Lower lobe of right lung (tissue), 2 donors: ENCODE measurements at places on chromosomes 13 and 19. TPM values are rescaled to one million over a fixed set of nuclear protein-coding genes. Genes with fewer than 3 reads are reported as not detected.
A peak's percentile ranks its signal among the peaks of the same experiment; 100 is the strongest.

DNA sequence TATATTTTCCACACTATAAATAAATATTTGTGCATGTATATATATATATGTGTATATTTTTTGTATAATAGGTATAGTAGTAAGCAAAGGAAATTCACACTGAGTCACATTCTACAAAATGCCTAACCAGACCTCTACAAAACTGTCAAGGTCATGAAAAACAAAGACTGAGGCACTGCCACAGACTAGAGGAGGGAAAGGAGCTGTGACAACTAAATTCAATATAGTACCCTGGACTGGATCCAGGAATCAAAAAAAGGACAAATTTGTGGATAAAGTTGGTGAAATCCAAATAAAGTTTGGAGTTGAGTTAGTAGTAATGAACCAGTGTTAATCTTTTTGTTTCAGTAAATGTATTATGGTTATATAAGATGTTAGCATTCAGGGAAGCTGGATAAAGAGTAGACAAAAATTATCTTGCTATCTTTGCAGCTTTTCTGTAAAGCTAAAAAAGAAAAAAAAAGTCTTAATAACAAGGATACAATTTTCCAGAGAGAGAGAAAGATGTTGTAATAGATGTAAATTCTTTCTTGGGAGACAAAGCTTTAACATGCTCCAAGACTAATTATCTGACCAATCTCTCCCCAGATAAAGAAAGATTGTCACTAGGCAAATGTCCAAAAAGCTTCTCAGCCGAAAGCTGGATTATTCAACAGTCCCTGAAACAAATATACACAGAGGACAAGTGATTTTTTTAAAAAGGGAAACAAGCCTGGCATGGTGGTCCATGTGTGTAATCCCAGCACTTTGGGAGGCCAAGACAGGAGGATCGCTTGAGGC, 19.1 kb downstream of the SYDE1 start:
- H3K27ac ChIP-seq, result peak overlapping the region; percentile 94
- no peaks in the 10 kb centered on the region for H3K27me3 ChIP-seq
- peaks cover 11% of the 10 kb centered on the region for H3K36me3 ChIP-seq
- peaks cover 22% of the 10 kb centered on the region for H3K4me1 ChIP-seq
- DNase-seq, result no peak

- no peak overlapping the region for H3K27ac ChIP-seq
- H3K27me3 ChIP-seq, result no peaks in the 10 kb centered on the region
- no peak overlapping the region for H3K4me3 ChIP-seq
- no peak for DNase-seq
These were observed 411.8 kb downstream of the KCTD12 start for GRCh38 chr13:76474356-76474755.

- peak overlapping the region; percentile 2 for H3K27ac ChIP-seq
- H3K4me3 ChIP-seq, result no peak overlapping the region
- no peaks in the 10 kb centered on the region for H3K27me3 ChIP-seq
- no peak for DNase-seq
- H3K4me1 ChIP-seq, result peaks cover 36% of the 10 kb centered on the region
These were observed 145.3 kb downstream of the PDS5B start for GRCh38 chr13:32731576-32731975.

DNA sequence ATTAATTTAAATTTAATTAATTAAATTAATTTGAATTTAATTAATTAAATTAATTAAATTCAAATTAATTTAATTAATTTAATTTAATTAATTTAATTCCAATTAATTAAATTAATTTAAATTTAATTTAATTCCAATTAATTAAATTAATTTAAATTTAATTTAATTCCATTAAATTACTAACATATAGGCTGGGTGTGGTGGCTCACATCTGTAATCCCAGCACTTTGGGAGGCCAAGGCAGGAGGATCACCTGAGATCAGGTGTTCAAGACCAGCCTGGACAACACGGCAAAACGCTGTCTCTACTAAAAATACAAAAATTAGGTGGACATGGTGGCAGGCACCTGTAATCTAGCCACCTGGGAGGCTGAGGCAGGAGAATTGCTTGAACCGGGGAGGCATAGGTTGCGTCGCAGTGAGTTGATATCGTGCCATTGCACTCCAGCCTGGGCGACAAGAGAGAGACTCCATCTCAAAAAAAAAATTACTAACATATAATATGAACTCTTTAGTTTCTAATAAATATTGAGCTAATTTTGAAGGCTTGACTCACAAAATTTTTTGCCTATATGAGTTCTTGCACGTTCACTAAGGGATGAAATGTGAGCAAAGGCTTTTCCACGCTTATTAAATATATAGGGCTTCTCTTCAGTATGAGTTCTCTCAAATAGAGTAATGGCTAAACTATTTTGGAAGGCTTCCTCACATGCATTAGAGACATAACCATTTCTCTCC, 9.0 kb upstream of the USP29 start:
- DNase-seq, result no peak
- peaks cover 19% of the 10 kb centered on the region for H3K27me3 ChIP-seq
- no peaks in the 10 kb centered on the region for H3K36me3 ChIP-seq
- H3K4me3 ChIP-seq, result no peak overlapping the region

- peak overlapping the region; percentile 91 for H3K4me3 ChIP-seq
- H3K27me3 ChIP-seq, result no peaks in the 10 kb centered on the region
- H3K36me3 ChIP-seq, result no peaks in the 10 kb centered on the region
These were observed 422 bp downstream of the ZNF71 start for GRCh38 chr19:56595548-56595899.

DNA sequence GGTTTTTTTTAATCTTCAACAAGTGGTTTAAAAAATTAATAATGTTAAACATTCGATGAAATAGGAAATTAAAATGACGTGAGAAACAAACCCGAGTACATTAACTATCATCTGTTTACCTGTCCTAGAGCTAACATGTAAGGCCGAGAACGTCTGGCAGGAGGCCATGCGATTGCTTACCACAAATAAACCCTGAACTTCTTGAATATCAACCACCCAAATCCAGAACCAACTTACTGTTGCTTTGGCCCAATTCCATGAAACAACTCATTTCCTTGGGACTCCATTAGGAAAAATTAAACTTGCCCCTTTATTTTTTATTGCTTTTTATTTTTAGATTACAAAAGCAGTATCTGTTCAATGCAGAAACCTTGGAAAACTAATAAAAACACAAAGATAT, 228.9 kb upstream of the IRS2 start:
- no peak overlapping the region for H3K27ac ChIP-seq
- H3K36me3 ChIP-seq, result no peaks in the 10 kb centered on the region
- H3K4me3 ChIP-seq, result no peak overlapping the region

GRCh38 chr13:22800526-22801401, 380.0 kb upstream of the SGCG start:
- H3K36me3 ChIP-seq, result no peaks in the 10 kb centered on the region
- H3K4me3 ChIP-seq, result no peak overlapping the region
- H3K27ac ChIP-seq, result no peak overlapping the region
- no peaks in the 10 kb centered on the region for H3K27me3 ChIP-seq

GRCh38 chr13:32248801-32249200, 66.4 kb downstream of the ZAR1L start:
- DNase-seq, result no peak
- no peaks in the 10 kb centered on the region for H3K27me3 ChIP-seq
- H3K27ac ChIP-seq, result no peak overlapping the region
- H3K4me1 ChIP-seq, result peaks cover 18% of the 10 kb centered on the region

DNA sequence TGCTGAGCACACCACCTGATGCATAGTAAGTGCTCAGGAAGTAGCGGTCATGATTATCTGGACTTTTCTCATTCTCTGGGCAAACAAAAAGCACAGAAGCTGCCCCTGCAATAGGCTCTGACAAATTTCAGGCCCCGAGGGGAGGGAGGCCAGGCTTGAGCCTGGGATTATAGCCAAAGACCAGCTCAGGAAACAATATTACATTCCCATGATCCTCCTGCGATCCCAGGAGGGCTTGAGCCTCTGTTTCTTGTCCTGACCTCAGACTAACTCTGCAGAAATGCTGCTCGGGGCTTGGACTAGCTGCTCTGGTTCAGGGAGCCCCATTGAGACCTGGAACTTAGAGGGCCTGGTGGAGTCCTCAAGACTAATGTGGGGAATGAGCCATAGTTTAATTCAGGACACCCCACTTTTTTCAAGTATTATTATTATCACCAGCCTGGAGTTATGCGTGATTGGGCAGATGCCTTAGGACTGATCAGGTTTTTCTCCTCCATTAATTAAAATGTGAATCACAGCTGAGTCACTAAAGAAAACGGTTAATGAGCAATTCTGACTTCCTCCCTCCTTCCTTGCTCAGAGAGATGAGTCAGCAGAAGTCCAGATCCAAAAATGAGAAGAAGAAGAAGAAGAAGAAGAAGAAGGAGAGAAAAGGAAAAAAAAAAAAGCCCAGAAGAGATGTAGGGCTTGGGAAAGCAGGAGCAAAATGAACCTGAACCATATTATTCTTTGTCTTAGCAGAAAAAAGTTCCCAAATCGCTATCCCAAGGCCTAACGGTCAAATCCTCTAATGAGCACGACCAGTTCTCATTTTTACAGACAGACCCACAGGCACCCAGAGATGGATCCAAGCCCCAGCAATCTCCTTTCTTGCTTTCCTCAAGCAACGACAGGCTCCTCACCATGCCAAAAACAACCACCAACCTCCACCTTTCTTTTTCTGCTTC, 107.2 kb downstream of the CACNA1A start:
- no peak overlapping the region for H3K27ac ChIP-seq
- DNase-seq, result no peak
- no peaks in the 10 kb centered on the region for H3K36me3 ChIP-seq
- peaks cover 2% of the 10 kb centered on the region for H3K27me3 ChIP-seq
- H3K4me1 ChIP-seq, result no peaks in the 10 kb centered on the region

DNA sequence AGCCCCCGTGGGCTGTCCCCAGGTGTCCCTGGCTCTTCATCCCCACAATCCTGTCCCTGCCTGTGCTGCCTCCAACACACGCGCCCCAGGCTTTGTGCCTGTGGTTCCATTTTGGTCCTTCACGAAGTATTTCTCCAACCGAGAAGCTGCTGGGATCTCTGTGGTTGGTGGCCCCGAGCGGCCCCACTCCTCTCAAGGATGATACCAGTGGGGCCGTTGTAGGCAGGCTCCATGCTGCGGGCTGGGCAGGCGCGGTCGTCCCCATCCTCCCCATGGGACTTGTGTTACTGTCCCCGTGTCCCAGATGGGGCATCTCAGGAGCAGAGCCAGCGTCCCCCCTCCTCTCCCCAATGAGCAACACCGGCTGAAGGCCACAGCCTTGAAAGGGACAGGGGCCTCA, 3.7 kb upstream of the ZNF554 start:
- no peak overlapping the region for H3K27ac ChIP-seq
- H3K4me1 ChIP-seq, result peaks cover 13% of the 10 kb centered on the region
- H3K36me3 ChIP-seq, result peaks cover 8% of the 10 kb centered on the region
- peak; percentile 42 for DNase-seq

- no peak overlapping the region for H3K4me3 ChIP-seq
- H3K4me1 ChIP-seq, result no peaks in the 10 kb centered on the region
- H3K27ac ChIP-seq, result no peak overlapping the region
- DNase-seq, result peak; percentile 72
- peaks cover 78% of the 10 kb centered on the region for H3K36me3 ChIP-seq
- H3K27me3 ChIP-seq, result no peaks in the 10 kb centered on the region
These were observed 6.5 kb upstream of the TIMM50 start for GRCh38 chr19:39474139-39474620.

ERCC1 gene
- 41.6 TPM for total RNA-seq

ZC3H13 gene
- 52.0 TPM for total RNA-seq

ZNF835 gene
- total RNA-seq, result 3.0 TPM

IGFL2 gene
- not detected for total RNA-seq

PRDX2 gene
- 101 TPM for total RNA-seq

ZNF8 gene
- total RNA-seq, result 5.4 TPM

PSG5 gene
- not detected for total RNA-seq
